Left cardiac atrium (tissue), 4 donors: ENCODE measurements at places on chromosomes 7 and 10. TPM values are rescaled to one million over a fixed set of nuclear protein-coding genes. Genes with fewer than 3 reads are reported as not detected.

GRCh38 chr7:70479153-70480021 lies 652.6 kb upstream of the GALNT17 start:
- DNase-seq: no peak

COPS6 gene
- 90.0 TPM for total RNA-seq

MYL7 gene
- 20,486 TPM for total RNA-seq

- no peak for DNase-seq
Measured at GRCh38 chr7:132089356-132089755, 486.9 kb downstream of the PLXNA4 start.

ZNF282 gene
- total RNA-seq: 11.5 TPM

GRCh38 chr7:51428217-51428887 lies 111.7 kb upstream of the COBL start:
- no peak for DNase-seq

PPP1R17 gene
- total RNA-seq: not detected

GRCh38 chr10:21355591-21356011 lies 169.9 kb downstream of the SKIDA1 start:
- DNase-seq: no peak

DNA sequence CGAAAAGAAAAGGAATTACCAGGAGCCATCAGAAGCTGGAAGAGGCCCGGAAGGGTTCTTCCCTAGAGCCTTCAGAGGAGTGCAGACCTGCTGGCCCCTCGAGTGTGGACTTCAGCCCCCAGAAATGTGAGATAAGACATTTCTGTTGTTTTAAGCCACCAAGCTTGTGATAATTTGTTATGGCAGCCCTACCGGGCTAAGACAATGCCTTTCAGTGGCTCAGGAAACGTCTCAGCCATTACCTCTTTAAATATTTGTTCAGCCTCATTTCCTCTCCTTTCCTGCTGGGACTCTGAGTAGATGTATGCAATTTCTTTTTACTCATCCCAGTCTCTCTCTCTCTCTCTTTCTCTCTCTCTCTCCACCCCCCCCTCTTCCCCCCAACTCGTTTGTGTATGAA lies 174.7 kb upstream of the GRB10 start:
- DNase-seq: no peak

GRCh38 chr7:32943252-32944030 lies 13.8 kb upstream of the FKBP9 start:
- no peak for DNase-seq

GRCh38 chr7:75885036-75885435 lies 6.2 kb downstream of the RHBDD2 start:
- DNase-seq: no peak

GRCh38 chr10:20897146-20897825 lies at the start of gene NEBL:
NEBL (minus strand) TSS chr10:20897311; CDS start chr10:20897205, 106 bp downstream.
- peak; percentile 29 for DNase-seq

GRCh38 chr10:23345861-23346260 lies 1.3 kb upstream of the C10orf67 start:
- no peak for DNase-seq

NEUROG3 gene
- total RNA-seq: 0.27 TPM

CTAGE8 gene
- total RNA-seq: 0.24 TPM
